Fibroblast of skin of left quadriceps (primary cell): ENCODE measurements at places on chromosomes 5 and 9.

DNA sequence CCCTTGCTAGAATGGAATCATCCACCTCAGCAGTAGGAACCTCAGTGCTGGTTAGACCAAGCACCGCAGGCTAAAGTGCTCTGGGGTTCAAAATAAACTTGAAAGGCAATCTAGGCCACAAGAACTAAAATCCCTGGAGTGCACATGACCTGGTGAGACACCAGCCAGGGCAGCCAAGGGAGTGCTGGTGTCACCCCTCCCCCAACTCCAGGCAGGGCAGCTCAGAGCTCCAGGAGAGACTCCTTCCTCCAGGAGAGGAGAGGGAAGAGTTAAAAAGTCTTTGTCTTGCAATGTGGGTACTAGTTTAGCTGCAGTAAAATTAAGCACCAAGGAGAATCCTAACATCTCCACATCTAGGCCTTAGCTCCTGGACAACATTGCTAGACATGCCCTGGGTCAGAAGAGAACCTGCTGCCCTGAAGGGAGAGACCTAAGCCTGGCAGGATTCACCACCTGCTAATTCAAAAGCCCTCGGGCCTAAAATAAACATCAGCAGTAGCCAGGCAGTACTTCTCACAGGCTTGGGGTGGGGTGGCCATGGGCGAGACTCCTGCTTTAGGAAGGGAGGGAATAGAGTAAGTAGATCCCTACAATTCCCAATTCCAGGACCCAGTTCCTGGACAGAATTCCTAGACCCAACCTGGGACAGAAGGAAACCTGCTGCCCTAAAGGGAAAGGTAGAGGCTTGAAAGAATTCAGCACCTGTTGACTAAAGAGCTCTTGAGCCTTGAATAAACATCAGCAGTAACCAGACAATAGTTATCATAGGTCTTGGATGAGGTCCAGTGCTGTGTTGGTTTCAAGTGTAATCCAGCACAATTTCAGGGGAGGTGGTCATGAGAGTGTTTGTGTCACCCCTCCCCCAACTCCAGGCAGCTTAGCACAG, 25.8 kb downstream of the UGT3A2 start:
- no peak for DNase-seq

DNA sequence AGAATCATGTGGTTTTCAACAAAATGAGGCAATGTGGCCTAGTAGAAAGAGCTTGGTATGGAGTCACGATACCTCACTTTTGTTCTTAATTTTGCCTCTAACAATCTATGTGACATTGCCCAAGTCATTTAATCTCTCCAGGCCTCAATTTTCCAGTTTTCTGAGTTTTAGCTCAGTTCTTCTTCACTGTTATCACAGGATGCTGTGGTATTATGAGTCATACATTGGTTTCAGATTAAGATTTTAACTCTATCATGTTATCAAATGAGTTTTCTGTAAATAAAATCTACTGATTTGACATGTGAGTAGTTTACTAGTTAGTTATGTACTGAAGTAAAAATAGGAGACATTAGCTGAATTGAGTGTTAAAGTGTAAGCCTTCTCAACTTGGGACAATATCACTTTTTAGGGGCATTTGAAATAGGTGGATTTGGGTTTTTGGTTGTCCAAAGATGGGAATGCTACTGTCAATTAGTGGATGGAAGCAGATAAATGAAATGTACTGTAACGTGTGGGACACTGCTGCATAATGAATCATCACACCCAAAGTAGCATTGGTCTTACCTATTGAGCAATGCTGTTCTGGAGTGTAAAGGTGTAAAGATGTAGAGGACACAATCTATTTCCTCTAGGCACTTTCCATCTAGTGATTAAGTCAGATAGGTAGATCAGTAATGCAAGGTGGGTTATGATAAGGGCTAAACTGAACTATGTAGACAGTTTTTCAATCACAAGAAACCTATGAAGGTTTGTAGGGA, 73.3 kb downstream of the NNT start:
- no peak for DNase-seq

DNA sequence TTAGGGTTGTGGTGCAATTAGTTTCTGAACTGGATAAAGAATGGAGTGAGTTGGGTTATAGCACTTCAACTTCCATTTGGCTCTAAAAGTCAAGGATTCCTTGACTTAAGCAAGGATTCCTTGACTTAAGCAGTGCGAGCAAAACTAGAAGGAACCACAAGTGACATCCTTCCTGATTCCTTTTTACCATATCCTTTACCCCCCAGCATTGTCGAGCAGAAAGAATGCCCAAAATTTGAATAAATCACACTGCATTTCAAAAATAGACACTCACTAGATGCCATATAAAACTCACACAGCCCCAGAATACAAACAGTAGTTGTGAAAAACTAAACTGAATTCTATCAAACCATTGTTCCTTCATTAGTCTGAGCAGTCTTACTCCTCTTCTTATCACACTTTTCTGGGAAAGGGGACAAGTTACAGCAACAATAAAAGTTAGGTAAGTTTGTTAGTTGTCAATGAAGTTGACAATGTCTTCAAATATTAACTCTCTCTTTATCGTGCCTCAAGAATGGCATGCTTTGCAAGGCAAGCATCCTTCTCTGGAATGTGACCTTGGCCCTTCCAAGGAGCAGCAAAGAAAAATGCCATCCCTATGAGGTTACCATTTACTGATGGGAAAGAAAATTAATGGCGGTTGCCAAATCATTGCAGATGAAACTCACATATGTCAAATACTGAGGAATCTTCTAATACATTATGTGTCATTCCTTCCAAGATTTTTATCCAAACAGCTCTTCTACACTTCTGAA, 273.3 kb upstream of the ANKRD55 start:
- DNase-seq: peak; percentile 49

GRCh38 chr5:108111736-108112135, 270.2 kb downstream of the FBXL17 start:
- DNase-seq: no peak

- no peak for DNase-seq
These were observed 1.2 kb downstream of the ERCC8 start for GRCh38 chr5:60943624-60944023.

DNA sequence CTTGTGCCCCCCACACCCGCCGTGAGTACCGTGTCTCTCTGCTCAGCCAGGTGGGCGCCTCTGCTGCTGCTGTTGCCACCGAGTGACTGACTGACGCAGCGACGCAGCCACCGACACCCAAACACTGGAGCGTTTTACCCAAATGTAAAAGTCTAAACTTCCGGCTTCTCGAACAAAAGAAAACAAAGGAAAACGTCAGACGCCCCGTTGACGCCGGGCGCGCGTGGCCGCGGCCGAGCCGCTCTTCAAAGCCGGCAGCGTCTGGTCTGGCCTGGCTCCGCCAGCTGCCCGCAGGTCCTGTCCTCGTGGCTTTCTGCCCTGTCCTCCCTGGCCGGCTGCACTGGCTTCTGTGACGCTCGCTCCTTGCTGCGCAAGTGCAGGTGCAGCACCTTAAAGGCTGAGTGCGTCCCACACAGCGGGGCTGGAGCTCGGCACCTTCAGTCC, 41.4 kb upstream of the CLPTM1L start:
- no peak for DNase-seq

- no peak for DNase-seq
These were observed 10.7 kb upstream of the PALM2AKAP2 start for GRCh38 chr9:109769250-109769649.

DNA sequence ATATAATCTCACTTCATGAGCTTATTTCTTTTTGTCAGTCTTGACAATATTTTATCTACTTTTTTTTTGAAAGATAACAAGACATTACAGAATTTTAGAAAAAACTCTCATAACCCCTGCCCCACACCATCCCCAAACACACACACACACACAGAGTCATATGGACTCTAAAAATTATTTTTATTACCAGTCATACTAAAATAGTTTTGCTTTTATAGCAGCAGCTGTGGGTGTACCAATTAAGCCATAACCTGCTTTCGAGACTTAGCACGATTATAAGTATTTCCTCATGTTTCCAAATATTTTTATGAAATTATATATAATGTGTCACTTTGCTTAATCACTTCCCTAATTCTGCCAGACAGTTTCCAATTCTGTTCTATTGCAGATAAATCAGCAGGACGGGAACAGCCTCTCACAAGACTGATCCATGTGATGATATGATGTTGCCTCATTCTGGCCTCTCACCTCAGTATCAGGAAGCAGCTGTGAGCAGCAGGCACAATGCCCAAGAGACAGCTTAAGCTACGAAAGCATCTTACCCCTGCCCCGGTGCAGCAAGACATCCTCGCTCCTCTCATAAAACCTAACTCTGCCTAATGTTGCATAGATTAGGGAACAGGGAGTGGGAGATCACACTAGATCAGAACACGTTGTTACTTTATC, 7.0 kb downstream of the PDCL start:
- no peak for DNase-seq
